ENCODE measurements at places on chromosomes 6 and 20.

DNA sequence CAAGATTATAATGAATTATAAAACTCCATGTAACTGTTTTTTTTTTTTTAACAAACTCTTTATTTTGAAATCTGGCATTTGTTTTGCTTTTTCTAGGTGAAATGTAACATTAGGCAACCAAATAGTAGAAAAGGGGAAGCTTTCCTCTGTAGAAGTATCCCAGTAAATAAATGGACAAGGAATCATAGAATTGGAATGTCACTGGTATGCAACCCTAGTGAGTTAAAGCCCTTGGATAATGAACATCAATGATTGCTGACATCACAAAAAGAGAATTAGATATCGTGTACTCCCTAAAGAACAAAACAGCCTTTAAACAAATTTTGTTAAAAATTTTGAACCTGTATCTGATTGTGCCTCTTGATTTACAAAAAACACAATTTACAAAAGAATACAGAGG lies 93.9 kb upstream of the OGFRL1 start:
- DNase-seq: no peak

DNA sequence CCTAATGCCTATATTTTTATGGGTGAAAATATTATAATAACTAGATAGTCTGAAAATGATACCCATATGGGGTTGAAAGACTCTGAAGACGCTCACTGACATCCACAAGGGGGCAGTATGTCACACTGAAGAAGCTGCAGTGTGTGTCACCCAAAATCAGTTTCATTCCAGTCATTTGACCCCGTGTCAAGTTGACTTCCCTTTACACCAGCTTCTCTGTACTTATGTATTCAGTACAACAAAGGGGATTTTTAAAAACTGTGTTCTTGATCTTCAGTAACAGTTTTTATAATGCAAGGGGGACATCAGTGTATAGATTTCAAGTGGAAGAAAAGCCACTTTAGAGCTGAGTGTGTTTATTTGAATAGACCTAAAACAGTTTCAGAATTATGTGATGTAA lies 19.3 kb downstream of the FAXC start:
- DNase-seq: peak; percentile 50

DNA sequence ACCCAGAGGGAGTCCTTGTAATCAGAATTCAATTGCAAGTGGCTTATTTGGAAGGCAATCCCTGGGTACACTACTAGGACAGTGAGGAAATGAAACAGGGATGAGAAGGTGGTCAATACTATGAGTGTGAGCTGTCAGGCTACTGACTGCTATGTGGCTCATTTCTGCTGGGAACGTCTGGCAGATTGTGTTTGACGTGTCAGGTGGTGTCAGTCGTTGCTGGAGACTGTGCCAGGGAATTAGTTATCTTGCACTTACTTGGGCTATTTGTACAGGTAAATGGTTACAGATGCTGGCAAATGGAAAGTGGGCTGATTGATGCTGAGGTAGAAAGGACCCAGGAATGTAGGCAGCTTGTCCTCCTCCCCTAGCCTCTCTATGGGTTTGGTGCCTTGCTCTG lies 17.4 kb downstream of the CST4 start:
- DNase-seq: no peak

GRCh38 chr20:50379049-50379990 lies 130.9 kb upstream of the PTPN1 start:
- no peak for DNase-seq

DNA sequence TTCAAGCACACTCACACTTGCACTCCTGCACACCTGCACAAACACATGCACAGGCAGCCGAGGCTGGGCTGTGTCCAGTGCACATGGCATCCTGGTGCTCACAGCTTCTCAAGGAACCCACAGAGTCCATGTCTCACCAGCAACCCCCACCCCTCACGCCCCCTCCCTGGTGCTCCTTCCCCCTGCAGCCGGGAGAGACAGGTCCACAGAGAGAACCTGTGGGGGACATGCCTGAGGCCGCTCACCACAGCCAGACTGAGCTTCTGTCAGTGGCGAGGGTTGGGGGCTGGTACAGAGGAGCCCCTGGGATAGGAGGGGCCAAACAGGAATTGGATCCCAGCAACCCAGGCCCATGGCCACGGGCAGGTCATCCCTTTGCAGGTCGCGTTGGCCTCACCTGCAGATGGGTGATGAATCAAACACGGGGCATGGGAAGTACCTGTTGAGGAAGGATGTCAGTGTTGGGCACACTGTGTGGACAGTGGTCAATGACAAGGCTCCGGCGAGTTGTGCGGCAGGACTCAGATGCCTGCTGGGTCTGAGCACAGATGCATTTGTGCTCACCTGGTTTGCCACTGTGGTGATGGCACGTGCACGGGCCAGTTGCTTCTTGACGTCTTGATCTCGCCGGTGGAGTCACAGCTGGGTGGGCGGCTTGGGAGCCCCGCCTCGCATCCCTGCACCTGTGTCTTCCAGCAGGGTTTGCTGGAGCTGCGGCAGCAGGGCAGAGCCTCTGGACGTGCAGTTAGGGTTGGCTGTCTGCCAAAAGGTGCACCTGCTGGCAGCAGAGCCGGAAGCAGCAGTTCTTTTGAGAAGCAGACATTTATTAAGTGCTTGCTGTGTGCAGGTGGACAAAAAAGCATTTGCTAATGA lies 113.0 kb downstream of the ERMARD start:
- DNase-seq: no peak

GRCh38 chr6:42403831-42404230 lies 47.9 kb downstream of the TRERF1 start:
- no peak for DNase-seq

DNA sequence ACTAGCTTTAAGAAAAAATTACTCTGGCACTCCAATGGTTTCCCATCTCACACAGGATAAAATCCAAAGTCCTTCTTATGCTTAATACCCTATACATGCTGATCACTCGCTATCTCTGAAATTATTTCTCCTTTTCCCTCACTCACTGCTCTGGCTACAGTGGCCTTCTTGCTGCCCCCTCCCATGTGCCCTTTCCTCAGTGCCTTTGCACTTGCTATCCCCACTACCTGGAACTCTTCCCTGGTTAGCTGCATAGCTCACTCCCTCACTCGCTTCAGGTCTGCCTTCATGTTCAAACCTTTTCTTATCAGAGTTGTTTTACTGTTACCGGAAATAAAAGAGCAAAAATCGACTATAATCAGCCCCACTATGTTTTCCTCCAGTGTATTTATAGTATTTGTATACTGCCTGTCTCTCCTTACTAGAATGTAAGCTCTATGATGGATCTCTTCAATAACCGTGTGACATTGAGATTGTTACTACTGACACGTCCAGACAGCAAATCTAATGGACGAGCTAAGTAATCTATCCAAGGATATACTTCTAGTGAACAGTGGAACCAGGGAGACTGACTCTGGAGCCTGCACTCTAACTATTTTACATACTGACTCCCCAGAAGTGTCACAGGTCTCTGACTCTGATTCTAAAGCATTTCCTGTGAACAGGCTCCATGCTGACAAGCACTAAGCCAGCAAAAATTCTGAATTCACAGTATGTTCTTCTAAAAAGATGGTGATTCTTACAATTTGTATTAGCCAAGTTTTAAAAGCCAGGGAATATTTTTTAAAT lies 25.1 kb downstream of the FKBP5 start:
- DNase-seq: no peak

- DNase-seq: no peak
These were observed 112.3 kb upstream of the SYNDIG1 start for GRCh38 chr20:24357177-24357576.

- no peak for DNase-seq
These were observed 38.3 kb downstream of the DAAM2 start for GRCh38 chr6:39830444-39830843.

GRCh38 chr6:34025112-34025807 lies 120.6 kb downstream of the GRM4 start:
- no peak for DNase-seq
